NCI-H2107 (cell line): ENCODE measurements at places on chromosomes 1 and 21.
A peak's percentile ranks its signal among the peaks of the same experiment; 100 is the strongest.

DNA sequence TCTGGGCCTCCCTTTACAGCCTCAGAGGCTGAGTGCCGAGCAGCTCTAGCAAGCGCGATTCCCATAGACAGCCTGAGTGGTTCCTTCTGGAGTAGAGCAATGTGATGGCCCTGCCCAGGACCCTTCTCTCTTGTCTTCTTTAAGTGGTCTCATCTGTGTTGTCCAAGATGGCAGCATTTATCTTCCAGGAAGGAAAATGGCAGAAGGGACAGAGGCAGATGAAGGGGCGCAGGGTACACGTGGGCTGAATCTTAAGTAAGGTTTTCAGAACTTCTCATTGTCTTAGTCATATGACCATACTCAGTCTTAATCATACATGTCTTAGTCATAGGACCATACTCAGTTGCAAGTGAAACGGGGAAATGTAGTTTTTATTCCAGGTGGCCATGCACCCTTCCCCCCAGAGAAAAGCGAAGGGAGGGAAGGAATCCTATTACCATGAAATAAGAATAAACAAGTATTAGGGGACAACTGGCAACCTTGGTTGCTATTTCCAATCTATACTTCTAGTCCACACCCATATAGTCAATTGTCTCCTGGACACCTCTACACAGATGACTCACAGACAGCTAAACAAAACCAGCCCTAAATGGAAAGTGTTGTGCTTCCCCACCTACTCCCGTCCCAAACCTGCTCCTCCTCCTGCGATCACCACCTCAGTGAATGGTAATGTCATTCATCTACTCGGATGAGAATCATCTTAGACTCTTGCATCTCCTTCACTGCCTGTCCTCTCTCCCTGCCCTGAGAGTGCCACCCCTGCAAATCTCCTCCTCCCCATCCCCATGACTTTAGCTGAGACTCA lies 13.3 kb downstream of the OVAAL start:
- no peak for DNase-seq

DNA sequence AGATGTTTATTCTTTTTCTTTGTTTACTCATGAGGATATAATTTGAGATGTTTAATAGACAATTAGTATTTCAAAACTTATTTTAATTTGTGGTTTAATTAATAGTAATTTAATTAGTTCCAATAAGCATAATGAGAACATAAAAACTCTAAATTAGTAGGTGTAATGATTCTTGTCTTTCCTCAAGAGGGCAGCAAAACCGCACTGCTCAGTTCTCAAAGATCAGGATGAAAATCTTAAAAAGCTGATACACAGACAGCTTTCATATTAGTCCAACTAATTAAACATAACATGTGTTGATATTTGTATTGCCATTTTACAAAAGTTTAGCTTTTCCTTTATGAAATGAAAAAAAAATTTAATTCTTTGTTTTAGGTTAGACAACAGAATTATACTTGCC lies 106.7 kb upstream of the C21orf91 start:
- no peak for DNase-seq

GRCh38 chr1:197732187-197732586 lies 43.1 kb downstream of the DENND1B start:
- no peak for DNase-seq

DNA sequence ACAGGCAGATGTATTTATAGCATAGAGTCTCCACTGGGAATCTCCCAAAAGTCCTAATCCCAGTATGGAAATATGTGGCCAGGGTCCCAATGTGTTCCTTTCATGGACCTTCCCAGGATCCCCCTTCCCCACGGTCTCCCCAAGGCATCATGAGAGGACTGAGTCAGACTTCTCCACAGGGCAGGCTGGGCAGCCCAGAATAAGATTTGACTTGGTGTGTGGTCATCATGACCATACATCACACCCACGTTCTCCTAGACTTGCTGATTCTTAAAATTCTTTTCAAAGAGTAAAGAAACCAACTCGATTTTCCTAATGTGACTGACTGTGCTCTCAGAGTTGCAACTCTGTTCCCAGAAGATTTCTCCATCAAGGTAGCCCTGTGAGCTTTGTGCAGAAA lies 93.9 kb upstream of the CD34 start:
- no peak for DNase-seq

DNA sequence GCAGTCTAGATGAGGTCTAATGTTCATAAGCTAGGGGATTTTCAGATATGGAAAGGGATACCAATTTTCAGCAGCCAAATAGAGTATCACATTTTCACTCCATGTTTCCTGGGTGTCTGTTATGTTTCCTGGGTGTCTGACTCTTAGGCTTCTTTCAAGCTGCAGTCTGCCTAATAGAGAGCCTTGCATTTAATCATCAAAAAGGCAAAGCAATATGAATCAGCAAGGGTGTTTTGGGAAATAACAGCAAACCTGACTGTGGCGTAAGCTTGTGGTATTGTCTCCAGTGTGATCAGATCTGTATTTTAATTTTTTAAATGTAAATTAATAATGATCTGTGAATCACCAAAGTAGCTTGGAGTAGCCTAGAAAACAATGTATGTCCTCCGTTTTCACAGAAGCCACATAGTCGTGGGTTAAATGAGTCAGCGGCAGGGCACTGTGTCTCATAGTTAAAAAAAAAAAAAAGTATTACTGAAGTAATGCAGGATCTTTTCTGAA lies 10.4 kb downstream of the LGALS8 start:
- no peak for DNase-seq

GRCh38 chr1:52266507-52266906 lies 99.5 kb downstream of the CC2D1B start:
- no peak for DNase-seq

GRCh38 chr1:92961896-92962752 lies 862 bp upstream of the DIPK1A start:
- DNase-seq = no peak

DNA sequence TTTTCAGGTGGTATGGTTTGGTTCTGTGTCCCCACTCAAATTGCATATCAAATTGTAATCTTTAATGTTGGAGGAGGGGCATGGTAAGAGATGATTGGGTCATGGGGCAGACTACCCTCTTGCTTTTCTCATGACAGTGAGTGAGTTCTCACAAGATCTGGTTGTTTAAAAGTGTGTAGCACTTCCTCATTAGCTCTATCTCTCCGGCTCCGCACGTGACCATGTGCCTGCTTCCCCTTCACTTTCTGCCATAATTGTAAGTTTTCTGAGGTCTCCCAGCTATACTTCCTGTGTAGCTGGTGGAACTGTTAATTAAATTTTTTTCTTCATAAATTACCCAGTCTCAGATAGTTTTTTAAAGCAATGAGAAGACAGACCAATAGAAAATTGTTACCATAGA lies 843.2 kb downstream of the AMY1C start:
- no peak for DNase-seq

GRCh38 chr1:6577831-6578525 lies 1.8 kb upstream of the ZBTB48 start:
- no peak for DNase-seq

DNA sequence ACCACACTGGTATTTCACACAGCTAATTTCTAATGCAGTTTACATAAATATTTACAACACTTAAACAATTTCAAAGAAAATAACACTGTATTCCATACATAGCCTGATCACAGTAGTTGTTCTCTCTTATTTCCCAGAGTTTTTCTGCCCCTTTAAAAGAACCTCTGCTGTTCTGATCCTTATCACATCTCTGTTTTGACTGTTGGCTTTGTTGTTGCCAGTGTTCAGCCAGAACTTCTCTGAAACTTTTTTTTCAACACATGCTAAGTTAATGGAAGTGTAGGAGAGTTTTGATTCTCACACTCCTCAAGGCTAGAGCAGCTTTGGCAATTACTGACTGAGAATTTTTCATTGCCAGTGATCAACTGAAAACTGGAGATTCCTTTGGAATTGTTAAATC lies 11.1 kb downstream of the SELE start:
- no peak for DNase-seq

GRCh38 chr1:229980009-229980408 lies 87.0 kb upstream of the GALNT2 start:
- DNase-seq = no peak

GRCh38 chr1:174626031-174627025 lies 178.6 kb downstream of the GPR52 start:
- no peak for DNase-seq

DNA sequence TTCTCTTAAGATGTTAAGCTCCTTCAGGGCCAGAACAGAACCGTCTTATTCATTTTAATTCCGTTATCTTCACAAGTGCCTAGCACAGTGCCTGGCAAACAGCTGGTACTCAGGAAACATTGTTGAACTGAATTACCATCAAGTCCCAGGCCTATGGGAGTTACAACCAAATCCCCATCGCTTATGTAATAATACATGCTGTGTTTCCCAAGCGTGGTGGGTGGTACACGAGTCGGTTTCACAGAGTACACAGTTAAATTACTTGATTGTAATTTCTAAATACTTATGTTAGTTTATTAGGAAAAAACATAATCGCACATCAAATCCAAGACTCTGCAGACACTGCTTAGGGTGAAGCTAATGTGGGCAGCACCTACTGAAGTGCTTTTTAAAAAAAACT lies 1.0 kb downstream of the ANGEL2 start:
- no peak for DNase-seq

DNA sequence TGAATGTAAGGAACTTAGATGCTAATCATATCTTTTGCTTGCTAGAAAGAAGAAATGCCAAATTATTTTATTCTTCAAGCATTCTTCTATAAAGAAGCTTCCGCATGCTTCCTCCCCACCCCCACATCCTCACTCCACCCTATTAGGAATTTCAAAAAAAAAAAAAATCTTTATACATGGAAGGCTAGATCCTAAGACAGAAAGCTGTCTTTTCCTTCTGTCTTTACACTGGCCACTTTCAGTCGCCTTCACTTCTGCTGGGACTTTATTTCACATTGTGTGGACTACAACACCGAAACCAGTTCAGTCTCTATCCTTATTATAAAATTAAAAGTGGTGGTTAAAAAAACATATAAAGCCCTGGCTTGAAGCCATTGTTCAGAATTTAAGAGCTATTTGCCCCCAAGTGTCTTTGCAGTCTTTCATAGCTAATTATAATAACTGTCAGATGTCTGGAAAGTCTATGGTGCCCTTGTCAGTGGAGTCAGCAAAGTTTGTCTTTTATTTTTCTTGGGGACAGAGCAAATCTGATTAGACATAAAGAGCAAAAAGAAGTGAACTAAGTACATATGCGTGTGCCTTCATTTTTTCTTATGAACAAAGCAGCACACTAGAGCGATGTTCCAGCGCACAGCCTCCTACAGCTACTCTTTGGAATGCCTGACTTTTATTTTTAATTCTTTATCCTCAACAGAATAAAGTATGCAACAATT lies 297.7 kb downstream of the PTPRC start:
- no peak for DNase-seq

DNA sequence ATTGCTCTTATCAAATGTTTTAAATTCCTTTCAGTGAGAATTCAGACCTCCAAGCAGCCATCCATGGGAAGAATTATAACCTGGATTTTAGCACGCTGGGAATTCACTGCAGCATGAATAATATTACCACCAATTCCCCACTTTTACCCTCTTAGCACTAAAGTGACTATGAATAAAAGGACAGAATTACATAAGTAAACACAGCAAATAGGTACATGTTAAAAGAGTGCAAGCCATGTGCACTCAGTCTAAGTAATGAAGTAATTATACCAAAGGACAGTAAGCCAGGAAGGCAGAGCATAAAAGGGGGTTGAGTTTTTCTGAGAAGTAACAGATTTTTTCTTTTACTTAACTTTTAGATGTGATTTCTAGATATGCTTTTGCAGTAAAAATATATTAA lies 176.3 kb downstream of the DENND1B start:
- peak; percentile 39 for DNase-seq

DNA sequence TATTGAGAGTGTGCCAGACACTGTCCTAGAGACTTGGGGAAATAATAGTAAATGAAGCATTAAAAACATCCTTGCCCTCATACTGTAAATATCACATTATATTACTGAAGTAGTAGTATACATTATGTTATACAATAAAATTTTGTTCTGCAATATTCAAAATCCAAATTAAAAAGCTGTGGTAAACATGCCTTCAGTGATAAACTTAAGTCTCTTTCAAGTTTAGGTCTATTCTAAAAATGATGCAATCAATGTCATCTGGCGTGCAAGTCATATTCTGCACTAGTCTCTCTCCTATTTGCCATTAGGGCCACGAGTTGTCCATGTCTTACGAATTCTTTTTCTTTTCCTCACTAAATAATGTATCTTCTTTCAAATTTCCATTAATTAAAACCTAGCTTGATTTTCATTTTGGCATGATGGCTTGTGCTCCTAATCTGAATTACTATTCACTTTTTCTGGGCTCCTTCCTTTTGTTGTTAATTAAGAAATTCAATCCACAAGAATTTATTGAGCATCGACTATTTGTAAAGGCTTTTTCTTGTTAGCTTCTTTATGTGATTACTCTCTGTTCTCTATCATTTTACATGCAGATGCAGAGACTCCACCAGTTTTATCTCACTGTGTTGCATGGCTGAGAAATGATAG lies 130.7 kb downstream of the COQ8A start:
- DNase-seq = no peak

- no peak for DNase-seq
Observed at GRCh38 chr1:115668579-115668978, 26.8 kb downstream of the VANGL1 start.

GRCh38 chr1:31421371-31422040 lies 8.5 kb downstream of the SERINC2 start:
- no peak for DNase-seq

DNA sequence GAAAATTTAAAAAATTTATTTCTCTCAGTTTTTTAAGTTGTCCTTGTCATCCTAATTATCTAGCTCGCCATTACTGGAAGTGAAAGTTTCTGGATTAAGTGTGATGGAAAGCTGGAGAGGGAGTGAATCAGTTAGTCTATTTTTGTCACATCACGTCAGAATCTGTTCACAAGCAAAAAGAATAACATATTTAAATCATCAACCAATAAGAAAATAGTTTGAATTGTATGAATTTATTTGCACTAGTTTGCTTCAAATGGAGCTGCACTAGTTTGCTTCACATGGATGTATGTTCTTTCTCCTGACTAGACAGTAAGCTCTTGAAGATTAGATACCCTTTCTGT lies 22.8 kb downstream of the PHC2 start:
- no peak for DNase-seq

- no peak for DNase-seq
Observed at GRCh38 chr21:26945916-26946675, 20.8 kb downstream of the ADAMTS5 start.

DNA sequence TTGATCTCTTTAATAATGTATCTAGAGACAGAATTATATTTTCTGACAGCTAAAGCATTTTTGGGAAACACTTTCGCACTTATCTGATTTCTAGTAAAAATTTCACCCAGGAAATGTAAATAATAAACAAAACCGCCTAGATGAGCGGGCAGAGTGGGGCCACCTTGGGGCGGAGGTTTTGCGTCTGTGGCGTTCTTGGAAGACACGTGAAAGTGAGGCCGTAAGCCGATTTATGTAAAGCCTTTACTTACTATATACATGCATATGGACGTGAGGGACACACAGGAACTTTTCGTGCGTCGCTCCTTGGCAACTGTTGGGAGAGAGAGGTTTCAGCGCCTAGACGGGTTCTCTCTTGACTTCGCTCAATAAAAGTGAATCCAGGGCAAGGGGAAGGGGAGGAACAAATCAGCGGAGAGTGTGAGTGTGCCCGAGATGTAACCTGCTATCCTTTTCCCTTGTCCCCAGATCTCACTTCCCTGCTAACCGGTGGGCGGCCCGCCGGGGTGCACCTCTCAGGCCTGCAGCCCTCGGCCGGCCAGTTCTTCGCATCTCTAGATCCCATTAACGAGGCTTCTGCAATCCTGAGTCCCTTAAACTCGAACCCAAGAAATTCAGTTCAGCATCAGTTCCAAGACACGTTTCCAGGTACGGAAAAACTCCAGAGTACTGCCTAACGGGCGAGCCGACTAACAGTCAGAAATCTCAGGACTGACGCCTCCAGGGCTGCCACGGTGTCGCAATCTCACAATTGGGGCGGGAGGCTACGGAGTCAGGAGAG lies 1.7 kb downstream of the HLX start:
- DNase-seq = no peak
